Activated CD8-positive, alpha-beta memory T cell treated with anti-CD3 and anti-CD28 coated beads, Interleukin-2, amount 50 U/mL, for 48 hours (primary cell): ENCODE measurements at places on chromosomes 7 and 10.

- DNase-seq = peak; percentile 77
Measured at GRCh38 chr7:48084727-48085432, 4.2 kb upstream of the UPP1 start.

- DNase-seq = no peak
Measured at GRCh38 chr10:53700278-53700677, 927.7 kb upstream of the MBL2 start.

DNA sequence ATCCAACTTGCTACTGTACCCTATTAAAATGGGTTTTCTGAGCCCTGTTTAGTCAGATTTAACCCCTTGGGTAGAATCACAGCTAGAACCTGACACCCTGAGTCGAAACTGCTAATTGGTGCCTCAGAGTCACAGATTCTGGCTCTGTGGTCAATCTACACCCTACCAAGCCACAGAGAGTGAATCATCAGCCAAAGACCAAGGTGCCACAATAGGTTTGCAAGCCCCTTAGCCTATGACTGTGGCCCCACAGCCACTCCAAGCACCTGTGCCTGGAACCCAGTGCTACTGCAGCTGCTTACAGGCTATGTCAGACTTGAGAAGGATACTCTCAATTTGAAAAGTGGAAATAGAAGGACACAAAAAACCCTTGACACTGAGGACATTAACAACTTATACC is 202.8 kb upstream of the KCND2 start:
- DNase-seq = no peak

DNA sequence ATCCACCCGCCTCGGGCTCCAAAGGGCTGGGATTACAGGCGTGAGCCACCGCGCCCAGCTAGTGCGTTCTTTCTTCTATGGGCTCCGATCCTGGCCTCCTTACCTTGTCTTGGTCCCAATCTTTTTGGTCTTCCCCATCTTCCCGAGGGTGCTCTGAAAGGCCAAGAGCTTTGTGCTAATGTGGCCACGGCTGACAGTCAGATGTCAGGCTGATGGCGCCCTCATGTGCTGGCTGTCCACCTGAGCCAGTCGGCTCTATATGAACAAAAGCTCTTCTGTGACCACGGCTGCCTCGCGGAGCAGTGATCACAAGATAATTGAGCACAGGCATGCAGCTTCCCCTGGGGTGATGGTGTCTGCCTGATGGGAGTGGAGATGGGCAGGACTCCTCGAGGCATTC is 11.0 kb upstream of the AHCYL2 start:
- no peak for DNase-seq

DNA sequence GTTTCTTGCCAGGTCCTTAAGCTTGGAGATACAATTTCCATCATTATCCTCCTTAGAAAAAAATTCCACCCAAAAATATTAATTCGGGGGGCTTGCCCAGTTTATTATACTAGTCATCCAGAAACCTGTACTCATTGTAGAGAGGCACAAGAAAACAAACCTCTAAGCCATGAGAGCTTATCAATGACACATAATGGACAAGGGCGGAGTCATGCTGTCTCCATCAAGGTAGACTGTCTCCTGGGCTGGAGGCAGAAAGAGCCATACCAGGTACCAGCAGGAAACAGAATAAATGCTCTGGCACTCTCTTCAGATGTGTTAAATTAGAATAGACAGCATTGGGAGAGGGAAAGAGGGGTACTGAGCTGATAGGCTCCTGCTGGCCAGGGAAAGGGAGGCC is 69.8 kb upstream of the GSDME start:
- DNase-seq = no peak

- DNase-seq = no peak
Measured at GRCh38 chr7:43142703-43143102, 30.3 kb downstream of the HECW1 start.

GRCh38 chr7:47882635-47883034 is 65.6 kb downstream of the PKD1L1 start:
- no peak for DNase-seq

DNA sequence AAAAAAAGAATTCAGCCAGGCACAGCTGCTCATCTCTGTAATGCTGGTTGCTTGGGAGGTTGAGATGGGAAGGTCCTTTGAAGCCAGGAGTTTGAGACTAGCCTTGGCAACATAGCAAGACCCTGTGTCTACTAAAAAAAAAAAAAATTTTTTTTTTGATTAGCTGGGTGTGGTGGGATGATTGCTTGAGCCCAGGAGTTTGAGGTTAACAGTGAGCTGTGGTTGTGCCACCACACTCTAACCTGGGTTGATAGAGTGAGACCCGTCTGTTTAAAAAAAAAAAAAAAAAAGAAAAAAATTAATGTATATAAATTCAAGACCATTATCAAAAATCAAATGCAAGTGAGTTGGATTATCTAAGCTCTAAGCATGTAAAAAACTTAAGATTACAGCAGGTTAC is 5.7 kb downstream of the WAC start:
- no peak for DNase-seq

GRCh38 chr10:6781133-6781770 is 201.2 kb upstream of the PRKCQ start:
- DNase-seq = no peak

GRCh38 chr7:19491821-19492452 is 216.9 kb downstream of the POLR1F start:
- DNase-seq = no peak

DNA sequence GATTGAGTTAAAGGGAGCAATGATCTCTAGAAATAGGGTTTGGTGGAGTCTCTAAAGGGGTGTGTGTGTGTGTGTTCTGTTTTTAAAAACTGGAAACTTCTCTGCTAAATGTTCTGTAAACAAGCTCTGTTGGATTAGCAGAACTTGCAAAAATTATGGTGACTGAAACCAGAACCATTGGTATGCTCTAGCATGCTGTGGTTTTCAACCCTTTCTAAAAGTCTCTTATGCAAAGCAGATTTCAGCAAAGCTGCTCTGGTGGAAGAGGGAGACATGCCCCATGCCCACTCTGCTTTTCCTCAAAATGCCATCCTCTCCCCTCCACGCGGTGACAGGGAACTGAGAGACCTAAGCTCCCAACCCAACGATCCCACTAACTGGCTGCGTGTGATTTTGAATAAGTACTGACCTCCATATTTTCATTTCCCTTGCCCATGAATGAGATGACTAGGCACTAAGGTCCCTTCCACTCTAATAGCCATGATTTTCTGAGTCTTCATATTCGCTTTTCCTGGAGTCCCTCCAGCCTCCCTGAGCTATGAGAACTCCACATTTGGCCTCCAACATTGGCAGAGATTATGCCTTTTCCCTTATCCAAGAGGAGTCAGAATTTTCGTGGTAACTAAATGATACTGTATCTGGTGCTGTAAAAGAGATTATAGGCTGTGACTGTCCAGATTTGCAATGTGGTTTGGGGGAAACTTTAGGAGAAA is 117.3 kb upstream of the PALS2 start:
- DNase-seq = no peak

DNA sequence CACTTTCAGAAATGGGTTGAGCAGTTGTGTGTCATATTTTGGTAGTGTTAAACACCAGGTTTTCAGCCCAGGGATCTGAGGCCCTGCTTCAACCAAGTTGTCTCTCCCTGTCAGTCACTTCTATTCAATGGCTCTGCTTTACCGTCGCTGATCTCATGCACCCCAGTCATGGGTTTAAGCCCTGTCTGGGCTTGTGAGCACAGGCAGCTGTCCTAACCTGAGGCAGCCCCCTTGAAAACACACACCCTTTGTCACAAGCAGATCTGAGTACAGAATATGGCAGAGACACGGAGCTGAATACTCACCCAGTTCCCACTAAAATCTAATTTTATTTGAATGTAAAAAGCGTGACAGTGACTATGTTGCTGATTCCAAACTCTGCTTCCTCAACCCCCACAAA is 110.6 kb upstream of the GLI3 start:
- DNase-seq = no peak

DNA sequence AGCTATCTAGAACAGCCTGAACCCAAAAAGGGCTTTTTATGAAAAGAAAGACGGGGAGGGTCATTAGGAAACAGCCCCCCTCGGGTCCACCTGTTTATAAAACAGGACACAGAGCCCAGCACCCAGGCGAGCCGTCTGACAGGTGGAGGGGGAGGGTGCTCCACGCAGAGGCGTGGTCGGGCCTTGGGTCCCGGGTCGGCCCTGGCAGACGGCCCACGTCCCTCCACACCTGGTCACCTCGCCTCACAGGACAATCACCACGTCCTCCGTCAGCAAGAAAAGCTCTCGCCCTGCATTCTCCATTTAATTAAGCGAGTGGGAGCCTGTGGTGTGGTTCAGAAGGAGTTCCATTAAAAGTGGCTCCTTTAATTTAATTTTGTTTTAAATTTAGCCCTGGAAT is 42.3 kb upstream of the FOXL3 start:
- no peak for DNase-seq

DNA sequence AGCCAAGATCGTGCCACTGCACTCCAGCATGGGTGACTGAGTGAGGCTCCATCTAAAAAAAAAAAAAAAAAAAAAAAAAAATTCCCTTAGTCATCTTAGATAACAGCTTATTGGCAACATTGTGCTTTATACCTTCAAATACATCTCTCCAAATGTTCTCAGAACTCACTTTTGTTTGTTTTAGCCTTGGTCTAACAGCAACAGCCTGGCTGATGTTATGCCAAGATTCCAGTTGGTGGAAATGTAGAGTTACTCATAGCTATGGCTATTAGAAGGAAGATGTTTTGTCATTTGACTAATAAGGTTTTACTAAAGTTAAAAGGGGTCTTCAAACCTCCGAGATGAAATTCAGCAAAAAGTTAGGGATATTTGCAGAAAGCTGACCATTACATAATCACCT is 481.4 kb downstream of the NEBL start:
- DNase-seq = no peak

- no peak for DNase-seq
Measured at GRCh38 chr7:28228396-28228795, 47.8 kb upstream of the JAZF1 start.

- DNase-seq = no peak
Measured at GRCh38 chr10:4670737-4671136, 155.3 kb upstream of the AKR1E2 start.

GRCh38 chr10:114470956-114471905 is 66.9 kb upstream of the AFAP1L2 start:
- peak; percentile 78 for DNase-seq

DNA sequence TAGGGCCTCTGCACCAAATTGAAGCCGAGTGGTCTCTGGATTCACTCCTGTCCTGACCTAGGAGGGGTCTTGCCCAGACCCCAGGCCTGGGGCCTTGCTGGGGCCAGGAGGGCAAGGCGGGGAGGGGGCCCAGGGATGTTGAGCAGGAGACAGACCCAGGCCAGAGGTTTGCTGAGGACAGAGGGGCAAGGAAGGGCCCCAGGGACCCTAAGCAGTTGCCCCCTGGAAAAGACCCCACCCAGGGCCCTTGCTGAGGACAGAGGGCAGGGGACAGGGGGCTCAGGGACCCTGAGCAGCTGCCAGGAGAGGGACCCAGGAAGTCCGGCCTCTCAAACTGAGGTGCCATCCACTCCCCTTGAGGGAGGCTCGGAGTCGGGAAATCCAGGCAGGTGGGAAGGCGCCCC is 32.7 kb downstream of the FOXL3 start:
- no peak for DNase-seq

GRCh38 chr10:116038259-116038658 is 234.7 kb downstream of the GFRA1 start:
- DNase-seq = no peak

GRCh38 chr10:102418622-102419268 is at the start of gene PSD:
TSS of gene PSD (minus strand) at chr10:102418785. CDS start at chr10:102417038, 1,747 bp downstream.
- no peak for DNase-seq

- DNase-seq = no peak
Measured at GRCh38 chr10:36188080-36188453, 546.0 kb upstream of the FZD8 start.

DNA sequence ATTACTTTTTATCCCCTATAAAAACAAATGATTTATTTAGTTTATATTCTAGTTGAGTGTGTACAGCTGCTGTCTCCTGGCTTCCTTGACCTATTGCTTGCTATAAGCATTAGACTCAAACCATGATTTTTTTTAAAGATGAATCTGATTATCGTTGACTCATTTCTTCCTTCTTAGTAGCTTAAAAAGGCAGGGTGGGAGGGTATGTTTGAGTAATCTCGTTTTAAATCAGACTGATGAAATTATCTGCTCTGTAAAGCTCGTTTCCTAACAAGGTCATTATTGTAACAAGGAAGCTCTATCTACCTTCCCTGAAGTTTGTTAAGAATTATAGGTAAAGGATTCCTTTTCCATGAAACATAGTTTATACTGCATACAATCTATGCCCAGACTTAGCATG is 276.3 kb upstream of the KCND2 start:
- DNase-seq = no peak

GRCh38 chr7:114856625-114857024 is 65.3 kb upstream of the MDFIC start:
- no peak for DNase-seq

- DNase-seq = no peak
Measured at GRCh38 chr7:26663874-26664273, 200.5 kb downstream of the SKAP2 start.

GRCh38 chr10:14116021-14116420 is 214.7 kb downstream of the FRMD4A start:
- no peak for DNase-seq

DNA sequence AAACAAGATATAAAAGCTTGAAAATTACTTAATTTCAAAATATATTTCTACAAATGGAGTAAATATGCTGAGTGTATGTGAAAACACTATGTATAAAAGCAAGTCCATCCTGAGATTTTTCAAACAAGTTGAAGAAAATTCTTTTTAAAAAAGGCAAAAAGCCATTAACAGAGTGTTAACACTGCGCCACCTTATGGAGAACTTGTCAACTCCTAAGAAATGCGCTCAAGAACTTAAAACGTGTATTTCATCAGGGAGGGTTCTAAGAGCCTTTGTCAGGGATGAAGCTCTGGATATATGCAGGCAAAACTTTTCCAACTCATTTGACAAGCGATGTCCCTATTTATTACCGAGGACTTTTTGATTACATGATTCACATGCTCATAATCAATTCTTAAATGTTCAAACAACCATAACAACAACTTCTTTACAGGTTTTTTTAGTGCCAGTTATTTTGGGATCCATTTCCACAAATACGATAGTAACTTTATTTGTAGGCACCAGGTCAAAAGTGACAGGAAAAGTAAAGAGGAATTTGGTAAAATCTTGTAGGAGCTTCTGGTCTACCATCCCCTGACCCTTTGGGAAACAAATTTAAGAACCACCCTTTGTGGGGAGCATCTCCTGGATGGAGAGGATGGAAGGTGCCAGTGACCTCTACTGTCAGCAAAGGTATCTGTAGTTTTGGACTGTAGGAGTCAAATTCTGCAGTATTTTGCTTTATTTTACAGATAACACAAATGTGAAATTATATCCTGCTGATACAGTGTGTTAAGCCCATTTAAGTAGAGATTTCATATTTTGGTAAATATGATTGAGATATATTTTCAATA is 23.2 kb downstream of the CALCR start:
- no peak for DNase-seq

DNA sequence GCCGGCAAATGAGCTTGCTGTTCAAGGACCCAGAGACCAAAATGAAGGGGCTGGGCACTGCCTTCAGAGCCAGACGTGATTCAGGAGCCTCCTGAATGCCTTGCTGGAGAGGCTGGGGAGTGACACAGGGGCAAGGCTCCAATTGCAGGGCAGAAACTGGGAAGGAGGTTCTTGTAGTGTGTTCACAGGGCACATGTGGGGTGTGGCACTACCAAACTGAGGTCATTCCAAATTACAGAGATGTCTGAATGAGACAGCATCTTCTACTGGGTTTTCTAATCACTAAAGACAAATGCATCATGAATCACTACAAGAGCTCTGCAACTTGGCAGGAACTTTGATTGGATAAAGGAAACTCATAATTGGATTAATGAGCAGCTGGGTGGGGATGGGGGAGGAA is 17.8 kb downstream of the CRTAC1 start:
- DNase-seq = no peak

- DNase-seq = no peak
Measured at GRCh38 chr7:22541789-22542188, 41.8 kb upstream of the STEAP1B start.
